HCEC 1CT (cell line): ENCODE measurements at places on chromosomes 12 and 14.

GRCh38 chr14:62303437-62303836 lies 541.2 kb downstream of the SNAPC1 start:
- DNase-seq: no peak

- DNase-seq: no peak
Observed at GRCh38 chr14:28777471-28778137, 11.0 kb downstream of the FOXG1 start.

DNA sequence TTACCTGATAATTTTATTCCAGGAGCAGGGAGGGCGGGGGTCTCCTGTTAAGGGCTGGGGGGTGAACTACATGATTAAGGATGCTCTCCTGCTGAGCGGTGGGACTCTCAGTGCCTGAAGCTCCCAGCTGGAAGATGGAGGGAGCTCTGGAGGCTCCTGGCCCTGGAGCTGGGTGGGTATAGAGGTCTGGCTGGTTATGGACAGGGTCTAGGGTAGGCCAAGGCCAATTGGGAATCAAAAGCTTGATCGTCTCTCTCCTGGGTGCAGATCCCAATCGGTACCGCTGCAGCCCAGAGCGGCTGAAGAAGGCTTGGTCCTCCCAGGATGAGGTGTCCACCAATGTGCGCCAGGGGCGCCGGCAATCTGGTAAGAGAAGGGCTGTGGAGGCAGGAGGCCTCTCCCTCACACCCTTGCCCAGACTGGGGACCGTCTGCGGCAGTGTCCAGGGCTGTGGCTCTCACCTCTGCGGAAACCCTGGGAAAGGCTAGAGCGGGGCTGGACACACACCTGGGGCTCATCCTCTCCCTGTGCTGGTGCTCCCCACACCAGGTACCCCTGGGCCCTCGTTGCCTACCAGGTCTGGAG lies 28.4 kb downstream of the PLEKHG3 start:
- DNase-seq: no peak

DNA sequence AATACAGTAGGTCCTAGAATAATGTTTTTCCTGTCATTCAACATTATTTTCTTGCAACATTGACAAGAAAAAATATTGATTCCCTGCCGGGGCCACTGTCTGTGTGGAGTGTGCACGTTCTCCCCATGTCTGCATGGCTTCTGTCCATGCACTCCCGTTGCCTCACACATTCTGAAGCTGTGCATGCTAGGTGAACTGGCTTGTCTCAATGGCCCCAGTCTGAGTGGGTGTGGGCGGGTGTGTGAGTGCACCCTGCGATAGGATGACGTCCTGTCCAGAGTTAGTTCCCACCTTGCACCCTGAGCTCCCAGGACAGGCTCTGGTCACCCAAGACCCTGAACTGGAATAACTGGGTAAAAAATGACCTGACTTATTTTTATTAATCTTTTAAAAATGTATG lies 186.1 kb downstream of the CAND1 start:
- DNase-seq: no peak

GRCh38 chr14:71497645-71498086 lies 434.6 kb upstream of the RGS6 start:
- peak; percentile 61 for DNase-seq

DNA sequence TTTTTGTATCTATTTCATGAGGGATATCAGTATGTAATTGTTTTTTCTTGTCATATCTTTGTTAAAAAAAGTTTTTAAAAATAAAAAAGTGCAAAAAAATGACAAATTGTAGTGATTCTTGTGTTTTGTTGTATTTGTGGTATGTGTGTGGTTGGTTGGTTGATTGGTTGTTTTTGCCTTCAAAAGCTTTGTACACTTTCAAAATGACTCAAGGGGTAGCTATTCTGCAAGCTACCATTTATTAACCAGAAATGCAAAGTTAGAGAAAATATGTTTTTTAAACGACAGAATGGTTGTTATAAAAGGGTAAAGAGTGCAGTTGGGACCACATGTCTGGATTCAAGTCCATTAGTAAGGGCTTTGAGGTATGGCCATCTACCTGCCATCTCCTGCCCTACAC lies 119.3 kb downstream of the SLC35F4 start:
- no peak for DNase-seq

DNA sequence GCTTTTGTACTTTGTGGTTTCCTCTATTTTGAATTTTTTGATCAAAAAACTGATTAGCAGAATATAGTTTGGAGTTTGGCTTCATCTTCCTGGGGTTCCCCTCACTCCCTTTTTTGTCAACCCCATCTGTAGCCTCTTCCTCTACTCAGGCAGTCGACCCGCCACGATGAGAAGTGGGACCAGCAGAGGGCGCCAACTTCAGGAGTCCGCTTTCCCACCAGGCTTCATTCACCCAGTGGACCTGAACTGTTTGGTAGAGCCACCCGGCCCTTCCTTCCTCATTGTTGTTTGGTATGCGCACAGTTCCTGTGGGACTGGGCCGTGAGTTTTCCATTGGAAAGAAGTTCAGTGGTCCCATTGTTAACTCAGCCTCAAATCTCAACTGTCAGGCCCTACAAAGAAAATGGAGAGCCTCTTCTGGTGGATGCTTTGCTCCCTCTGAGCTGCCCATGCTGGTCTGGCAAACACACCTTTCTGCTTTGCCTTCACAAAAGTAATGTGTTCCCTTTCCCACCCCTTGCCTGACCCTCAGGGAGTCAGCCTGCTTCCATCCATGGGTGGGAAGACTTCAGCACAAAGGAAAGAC lies 21.7 kb downstream of the TMBIM6 start:
- DNase-seq: peak; percentile 39

- no peak for DNase-seq
Observed at GRCh38 chr12:89831310-89832095, 122.9 kb upstream of the ATP2B1 start.

DNA sequence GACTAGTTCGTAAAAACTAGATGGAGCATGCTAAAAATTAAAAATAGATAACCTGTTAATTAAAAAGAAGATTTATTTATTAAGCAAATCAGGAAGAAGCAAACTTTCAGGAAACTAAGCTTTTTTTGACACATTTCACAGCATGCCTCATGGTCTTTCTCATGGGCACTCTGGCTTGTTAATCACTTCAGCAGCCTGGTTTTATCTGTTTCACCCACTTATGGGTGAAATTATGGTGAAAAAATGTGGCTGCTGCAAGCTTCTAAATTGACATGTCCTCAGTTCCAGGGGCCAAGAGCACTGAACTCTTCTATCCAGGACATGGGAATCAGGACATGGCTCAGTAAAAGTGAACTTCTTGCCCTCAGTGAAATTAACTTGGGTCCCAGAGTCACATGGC lies 468.6 kb upstream of the SYT1 start:
- DNase-seq: no peak

GRCh38 chr12:19643635-19644034 lies 204.3 kb downstream of the AEBP2 start:
- DNase-seq: peak; percentile 32
